ENCODE measurements at places on chromosomes 4 and X.

DNA sequence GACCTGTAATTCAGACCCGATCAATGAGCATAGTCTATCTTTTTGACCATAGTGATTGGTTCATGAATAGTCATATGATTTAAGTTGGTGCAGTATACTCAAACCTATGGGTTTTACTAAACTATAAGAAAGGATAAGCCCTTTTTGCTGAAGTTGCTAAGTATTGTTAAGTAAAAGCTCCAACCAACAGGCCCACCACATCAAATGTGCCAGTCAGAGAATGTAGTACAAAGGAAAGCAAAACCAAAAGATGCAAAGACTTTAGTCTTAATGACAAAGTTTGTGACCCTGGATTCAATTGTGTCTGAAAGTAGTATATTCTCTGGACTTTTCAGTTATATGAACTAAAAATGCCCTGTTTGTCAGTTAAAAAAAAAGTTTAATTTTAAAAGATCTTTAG is 208.1 kb upstream of the TET2 start:
- no peak for DNase-seq

DNA sequence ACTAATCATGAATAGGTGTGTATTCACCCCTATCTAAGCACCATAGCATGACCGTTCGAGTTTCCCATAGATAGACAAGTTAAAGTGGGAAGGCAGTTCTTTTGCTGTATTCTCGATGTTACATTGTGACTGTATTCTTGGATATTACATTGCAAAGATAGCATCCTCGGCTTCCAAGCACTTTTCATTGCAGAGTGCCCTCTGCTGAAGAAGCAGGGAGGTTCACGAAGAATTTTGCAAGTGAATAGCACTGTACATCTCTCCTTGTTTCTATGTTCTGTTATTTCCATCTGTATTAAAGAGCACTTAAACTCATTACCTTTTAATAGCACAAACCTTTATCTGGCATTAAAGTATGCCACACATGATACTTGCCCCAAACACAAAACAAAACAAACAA is 426.7 kb upstream of the ARX start:
- peak; percentile 15 for DNase-seq

DNA sequence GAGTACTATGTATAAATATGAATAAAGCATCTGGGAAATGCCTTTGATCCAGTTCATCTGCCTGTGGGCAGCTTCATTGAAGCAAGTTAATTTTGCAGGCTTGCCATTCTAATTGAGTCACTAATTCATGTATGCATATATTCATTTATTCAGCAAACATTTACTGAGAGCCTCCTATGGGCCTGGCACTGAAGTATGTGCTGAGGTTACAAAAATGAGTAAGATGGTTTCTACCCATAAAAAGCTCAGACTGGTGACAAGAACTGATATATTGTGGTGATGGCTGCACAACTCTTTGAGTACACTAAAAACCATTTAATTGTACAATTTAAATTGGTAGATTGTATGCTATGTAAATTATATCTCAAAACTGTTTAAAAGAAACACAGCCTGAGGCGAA is 1.1 kb upstream of the MRPL1 start:
- no peak for DNase-seq

- no peak for DNase-seq
These were observed 447 bp downstream of the PDZD11 start for GRCh38 chrX:70289168-70289792.

DNA sequence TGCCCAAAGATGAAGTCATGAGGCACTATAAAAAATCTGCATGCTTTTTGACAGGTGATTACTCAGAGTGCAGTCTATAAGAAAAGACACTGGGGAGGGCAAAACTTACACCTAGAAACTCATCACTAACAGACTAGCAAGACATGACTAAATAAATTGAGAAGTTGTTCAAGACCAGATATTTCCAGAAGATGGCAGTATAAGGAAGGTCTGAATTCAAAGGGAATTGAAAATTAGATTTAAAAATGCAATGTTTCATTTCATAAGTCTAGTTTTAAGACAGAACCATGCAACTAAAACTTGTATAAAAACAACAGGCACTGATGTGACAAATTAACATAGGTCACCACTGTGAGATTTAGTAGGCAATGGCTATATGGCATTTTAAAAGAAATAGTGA is 232.5 kb upstream of the POF1B start:
- DNase-seq = no peak

DNA sequence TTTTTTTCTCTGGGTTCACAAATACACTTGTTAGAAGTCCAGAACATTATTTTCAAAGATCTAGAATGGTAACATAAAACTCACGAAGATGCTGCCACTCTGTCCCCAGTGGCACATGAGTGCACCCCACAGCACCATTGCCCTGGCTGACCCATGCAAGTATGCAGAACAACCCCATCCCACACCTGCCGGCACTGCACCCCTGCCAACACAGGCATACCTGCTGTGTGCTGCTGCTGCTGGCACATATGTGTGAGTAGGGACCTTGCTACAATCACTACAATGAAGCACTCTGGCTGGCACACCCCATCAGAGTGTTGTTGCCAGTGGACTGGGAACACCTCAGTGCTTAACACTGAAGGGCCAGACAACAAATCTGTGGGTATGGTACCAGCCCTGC is 66.9 kb downstream of the CISD2 start:
- DNase-seq = no peak

- DNase-seq = no peak
These were observed 2104.2 kb downstream of the PCDH7 start for GRCh38 chr4:32824336-32824735.

DNA sequence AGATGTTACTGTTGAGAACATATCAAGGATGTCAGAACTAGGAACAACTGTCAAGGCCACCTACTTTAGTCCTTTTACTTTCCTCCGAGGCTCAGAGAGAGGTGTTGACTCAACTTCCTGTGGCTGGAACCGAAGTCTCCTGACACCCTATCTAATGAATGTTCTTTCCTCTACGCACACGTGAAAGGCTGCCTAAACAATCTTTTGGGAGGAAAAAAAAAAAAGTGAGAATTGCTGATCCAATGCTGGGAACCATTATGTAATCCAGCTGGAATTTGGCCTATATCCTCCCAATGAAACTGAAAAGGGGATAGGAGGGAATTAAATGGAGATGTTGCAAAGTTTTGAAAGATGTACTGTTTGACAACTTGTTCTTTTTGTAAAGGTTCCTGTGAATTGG is 8.3 kb upstream of the MAP7D3 start:
- no peak for DNase-seq

DNA sequence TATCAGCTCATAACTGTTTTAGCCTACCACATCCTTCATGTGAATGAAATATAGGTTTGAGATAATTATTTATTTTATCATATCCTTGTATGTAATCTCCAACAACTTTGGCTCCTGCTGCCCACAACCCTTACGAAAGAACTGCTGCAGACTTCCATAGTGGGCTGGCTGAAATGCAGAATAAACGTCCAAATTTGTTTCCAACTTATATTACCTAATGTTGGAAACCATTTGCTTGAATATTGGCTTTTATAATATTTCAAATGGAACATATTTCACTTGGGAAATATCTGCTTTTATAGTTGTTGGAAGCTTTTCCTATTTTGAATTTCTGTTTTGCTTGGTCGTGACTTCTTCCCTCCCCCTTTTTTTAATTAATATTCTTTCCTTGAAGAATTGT is 45.0 kb upstream of the ITM2A start:
- no peak for DNase-seq

GRCh38 chr4:69843932-69844331 is 16.0 kb downstream of the SULT1E1 start:
- no peak for DNase-seq

DNA sequence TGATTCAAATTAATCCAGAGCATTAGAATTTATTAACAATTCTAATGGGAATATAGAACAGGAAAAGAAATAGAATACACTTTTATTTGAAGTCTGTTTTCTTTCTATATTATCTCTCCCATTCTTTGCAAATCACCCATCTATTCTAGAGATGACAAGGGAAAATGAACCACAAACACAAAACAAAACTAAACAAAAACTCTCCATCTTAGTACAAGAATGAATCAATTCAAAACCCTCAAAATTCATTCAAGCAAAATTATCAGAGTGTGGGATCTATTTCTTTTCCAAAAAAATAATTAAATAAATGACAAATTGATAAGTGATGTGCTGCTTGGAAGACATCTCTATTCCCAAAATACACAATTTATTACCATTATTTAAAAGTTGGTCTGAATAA is 400.1 kb upstream of the NWD2 start:
- DNase-seq = no peak

DNA sequence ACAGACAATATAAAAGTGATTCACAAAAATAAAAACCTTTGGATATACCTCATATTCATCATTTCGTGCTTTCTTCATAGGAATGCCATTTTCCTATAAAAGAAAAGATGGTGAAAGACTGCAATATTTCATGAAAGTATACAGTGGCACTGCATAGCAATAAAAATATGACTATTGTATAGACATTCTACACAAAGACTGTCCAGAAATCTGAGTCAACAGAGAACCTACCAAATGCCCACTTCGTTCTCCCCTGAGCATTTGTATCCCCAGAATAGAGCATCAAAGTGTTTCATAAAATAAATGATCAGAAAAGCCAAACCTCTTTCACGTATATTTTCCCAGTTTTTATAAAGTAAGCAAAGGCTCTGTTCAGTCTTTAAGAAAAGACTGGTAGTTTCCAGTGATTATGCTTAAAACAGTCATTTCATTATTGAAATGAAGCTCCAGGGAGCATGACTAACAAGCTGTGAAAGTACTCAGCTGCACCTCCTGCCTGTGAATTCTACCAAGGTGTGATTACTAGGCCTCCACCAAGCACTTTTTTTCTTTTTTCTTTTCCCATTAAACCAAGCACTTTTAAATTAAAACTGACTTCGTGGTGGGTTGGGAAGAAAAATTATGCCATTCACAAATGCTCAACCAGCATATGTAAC is 20.2 kb downstream of the PPA2 start:
- DNase-seq = no peak

GRCh38 chr4:65139998-65140397 is 530.3 kb downstream of the EPHA5 start:
- no peak for DNase-seq

- DNase-seq = peak; percentile 13
These were observed 230.3 kb upstream of the PGRMC2 start for GRCh38 chr4:128517739-128518510.

DNA sequence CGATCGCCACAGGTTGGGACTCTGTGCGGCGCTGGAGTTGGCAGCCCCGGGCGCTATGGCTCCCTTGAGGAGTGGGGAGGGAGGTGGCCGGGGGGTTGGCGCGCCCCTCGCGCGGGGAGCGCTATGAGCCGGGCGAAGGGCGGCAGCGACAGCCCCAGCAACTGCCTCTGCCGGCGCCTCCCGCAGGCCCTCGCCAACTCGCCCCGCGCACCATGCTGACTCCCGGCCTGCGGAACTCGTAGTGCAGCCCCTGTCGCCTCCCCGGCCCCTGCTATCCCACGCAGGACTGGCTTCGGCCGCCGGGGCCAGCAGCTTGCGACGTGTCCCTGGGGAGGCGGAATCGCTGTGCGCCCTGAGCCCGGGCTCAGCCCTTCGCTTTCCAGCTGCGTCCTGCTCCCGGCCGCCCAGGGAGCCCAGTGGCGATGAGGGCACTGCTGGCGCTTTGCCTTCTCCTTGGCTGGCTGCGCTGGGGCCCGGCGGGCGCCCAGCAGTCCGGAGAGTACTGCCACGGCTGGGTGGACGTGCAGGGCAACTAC is 415 bp downstream of the SHISA3 start:
- DNase-seq = no peak

- DNase-seq = no peak
These were observed 32.4 kb downstream of the EGF start for GRCh38 chr4:109945056-109945455.

DNA sequence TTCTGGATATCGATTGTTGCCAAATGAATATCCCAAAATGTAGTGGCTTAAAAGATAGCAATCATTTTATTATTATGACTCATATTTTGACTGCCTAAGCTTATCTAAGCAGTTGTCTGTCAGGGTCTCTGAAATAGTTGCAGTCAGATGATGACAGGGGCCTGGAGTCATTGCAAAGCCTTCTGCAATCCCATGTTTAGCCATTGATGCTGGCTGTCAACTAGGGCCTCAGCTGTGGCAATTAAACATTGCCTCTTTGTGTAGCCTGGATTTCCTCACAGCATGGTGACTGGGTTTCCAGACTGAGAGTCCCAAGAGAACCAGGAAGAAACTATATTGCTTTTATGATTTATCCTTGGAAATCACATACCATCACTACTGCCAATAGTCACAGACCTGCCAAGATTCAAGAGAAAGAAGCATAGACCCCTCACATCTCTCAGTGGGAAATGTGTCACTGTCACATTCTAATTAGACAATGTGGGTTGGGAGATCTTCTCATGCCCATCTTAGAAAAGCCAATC is 227.3 kb upstream of the NOCT start:
- DNase-seq = no peak

- no peak for DNase-seq
These were observed 261.6 kb upstream of the STS start for GRCh38 chrX:6885909-6886308.

DNA sequence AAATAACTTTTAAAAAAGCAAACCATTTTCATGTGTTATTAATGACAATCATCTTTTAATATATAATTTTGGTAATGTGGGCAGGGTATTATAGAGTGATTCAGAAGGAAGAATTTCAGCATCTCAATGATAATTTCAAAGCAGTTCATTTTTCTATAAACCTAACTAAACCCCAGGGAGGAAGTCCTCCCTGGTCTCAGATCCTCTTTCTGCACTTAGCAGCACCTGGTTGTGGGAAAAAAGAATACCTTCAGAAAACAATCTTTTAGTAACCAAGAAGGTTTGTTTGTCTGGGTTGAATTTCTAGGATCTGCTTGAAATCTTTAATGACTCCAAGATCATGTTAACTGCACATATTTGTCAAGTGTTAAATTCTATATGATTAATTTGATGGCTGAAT is 29.9 kb downstream of the DKK2 start:
- DNase-seq = no peak

GRCh38 chrX:95040104-95040503 is 1366.1 kb downstream of the FAM133A start:
- DNase-seq = no peak

GRCh38 chr4:57083090-57083489 is 27.1 kb downstream of the IGFBP7 start:
- no peak for DNase-seq

All from neural progenitor cell (in vitro differentiated cells).